Left renal pelvis (tissue), 4 donors: ENCODE measurements at places on chromosomes 5 and 9. TPM values are rescaled to one million over a fixed set of nuclear protein-coding genes. Genes with fewer than 3 reads are reported as not detected.

GRCh38 chr5:126354858-126355731, 68.1 kb upstream of the GRAMD2B start:
- DNase-seq, result no peak

The ENTPD8 gene
- polyA plus RNA-seq, result 0.24 TPM

The OR2S2 gene
- not detected for polyA plus RNA-seq

GRCh38 chr5:7659420-7659819, 191.5 kb downstream of the CFAP90 start:
- DNase-seq, result no peak

DNA sequence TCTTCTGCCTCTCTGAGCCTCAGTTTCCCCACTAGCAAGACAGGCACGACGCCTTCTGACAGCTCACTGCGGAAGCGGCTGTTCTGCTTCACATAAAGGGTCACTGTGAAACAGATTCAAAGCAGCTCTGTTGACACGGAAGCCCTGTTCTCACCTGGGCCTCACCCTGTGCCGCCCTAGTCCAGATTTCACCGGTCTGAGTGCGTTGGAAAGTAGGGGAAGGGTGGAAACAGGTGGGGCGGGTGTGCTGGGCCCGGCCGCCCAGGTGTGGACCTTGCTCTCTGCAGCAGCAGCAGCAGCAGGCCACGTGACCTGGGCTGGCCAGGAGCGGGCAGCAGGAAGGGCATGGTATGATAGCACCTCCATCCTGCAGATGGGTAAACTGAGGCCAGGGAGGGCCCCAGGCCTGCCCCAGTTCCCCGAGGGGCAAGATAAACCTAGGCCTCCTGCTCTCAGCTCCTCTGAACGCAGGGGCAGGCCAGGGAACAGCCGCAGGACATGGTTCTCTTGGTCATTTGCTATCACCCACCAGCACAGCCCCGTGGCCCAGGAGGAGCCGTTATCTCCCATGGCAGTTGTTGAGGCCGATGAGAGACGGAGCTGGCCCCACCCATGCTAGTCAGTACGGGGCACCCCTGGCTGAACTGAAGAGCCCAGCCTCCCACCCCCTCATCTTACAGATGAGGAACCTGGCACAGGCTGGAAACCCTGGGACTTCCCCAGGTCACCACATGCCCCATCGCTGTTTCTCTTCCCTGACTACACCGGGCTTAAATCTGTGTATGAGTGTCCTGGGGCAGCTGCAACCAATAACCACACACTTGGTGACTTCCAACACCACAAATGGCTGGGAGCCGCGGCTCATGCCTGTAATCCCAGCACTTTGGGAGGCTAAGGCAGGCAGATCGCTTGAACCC, 12.1 kb downstream of the PTGES2 start:
- no peak for DNase-seq

- no peak for DNase-seq
Measured at GRCh38 chr5:168961681-168962080, 339.3 kb downstream of the SLIT3 start.

DNA sequence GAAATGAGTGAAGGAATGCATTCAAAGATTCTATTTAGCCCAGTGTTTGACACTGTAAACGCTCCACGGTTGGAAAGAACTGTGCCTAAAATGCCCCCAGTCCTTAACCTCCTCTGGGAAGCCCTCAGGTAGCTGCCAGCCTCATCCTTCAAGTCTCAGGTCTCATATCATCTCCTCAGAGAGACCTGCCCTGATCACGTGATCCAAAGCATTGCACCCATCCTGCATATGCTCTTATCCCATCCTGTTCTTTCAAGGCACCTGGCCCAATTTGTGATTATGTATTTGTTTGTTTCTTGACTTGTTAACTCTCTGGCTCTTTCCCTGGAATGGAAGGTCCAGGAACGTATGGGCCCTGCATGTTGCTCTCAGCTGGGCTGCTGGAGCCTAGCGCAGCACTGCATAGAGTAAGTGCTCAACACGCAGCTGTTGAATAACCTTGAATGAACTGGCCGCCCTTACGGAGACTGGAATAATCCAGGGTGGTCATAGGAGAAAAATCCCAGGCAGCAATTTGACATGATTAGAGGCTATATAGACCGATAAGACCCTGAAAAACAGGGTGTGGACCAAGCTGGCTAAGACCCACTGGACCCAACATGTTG, 8.7 kb downstream of the C1QTNF2 start:
- DNase-seq, result no peak

DNA sequence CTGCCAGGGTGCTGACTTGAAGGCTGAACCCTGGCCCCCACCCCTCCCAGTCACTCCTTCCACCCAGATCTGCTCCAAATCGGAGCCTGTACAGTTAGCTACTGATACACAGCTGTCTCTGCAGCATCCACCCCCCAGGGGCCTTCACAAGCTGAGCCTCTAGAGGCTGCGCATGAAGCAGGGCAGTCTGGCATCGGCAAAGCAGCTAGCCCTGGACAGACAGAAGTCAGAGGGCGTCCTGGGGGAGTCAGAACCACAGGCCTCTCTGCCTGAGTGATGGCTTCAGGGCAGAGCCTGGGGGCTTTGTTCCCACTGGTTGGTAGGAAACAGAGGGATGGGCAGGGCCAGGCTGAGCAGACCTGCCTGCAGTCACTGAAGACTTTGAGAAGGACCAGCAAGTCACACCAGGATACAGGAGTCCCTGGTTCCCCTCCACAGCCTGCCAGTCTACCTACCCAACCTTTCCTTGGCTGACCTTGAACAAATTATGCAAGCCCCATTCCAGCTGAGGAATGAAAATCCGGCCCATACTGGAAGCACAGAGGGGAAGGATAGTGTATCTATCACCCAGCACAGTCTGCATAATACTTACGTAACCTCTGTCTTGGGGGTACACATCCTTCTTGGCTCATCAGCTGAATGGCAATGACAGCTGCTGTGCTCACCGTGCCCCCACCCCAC, 8.8 kb downstream of the VDAC1 start:
- no peak for DNase-seq

- DNase-seq, result no peak
Measured at GRCh38 chr5:34564710-34565235, 91.4 kb upstream of the RAI14 start.

GRCh38 chr9:4055032-4055431, 244.8 kb downstream of the GLIS3 start:
- no peak for DNase-seq

The PCAT7 gene
- polyA plus RNA-seq, result 0.37 TPM

DNA sequence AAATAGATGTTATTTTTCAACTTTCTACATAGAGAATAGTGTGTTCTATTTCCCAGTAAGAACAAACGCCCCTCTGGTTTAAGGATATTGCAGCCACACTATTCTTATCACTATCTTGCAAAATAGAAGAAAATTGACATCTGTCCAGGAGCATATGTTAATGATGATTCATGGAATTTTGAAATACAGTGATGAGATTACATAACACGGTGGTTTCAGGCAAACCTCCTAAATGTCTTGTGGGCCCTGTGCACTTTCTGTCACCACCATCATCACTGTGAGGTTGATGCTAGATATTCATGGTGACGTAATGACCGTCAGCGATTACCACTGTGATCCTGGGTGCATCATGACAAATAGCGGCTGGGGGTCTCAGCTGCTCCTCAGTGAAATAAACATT, 48.1 kb downstream of the CFAP90 start:
- no peak for DNase-seq

GRCh38 chr5:95284572-95285408, at the start of gene MCTP1:
MCTP1 (minus strand) TSS chr5:95285094.
- DNase-seq, result no peak

GRCh38 chr5:67164856-67165525, 31.6 kb downstream of the CD180 start:
- no peak for DNase-seq

The PDLIM4 gene
- polyA plus RNA-seq, result 14.5 TPM

DNA sequence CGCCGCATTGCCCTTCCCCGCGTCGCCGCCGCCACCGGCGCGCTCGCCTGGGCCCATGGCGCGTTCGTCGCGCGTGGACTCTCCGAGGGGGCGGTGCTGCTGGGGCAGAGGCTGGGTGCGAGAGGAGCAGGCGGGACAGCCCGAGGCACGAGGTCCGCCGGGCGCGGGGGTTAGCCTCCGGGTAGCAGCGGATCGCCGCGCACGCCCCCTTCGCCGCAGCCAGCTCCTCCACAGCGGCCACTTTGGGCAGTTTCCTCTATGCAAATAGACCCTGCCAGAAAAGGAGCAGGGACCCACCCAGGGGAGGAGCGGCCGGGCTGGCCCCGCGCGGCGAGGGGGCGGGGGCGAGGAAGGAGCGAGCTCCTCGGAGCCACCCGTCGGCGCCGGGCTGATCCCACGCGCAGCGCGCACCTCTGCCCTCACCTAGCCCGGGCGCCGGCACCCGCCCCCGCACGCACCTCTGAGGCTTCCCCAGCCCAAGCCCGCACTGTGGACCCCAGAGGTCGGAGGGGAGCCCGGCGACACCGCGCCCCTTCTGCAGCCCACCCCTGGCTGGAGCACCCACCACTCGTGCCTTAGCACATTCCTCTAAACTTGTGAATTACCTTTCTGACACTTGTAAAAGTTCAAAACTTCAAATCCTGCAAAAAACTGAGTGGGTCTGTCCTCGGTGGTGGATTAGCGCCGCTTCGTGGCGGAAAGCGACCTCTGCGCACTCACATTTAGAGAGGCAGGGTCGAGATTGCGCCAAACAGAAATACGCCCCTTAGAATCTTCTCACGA, at the start of gene COL23A1:
Gene COL23A1 (minus strand): TSS at position 253 of the 783 bp plus-strand sequence.
- DNase-seq, result no peak

The ORM2 gene
- not detected for polyA plus RNA-seq

The SELENOP gene
- 637 TPM for polyA plus RNA-seq

The TLR4 gene
- 15.8 TPM for polyA plus RNA-seq

DNA sequence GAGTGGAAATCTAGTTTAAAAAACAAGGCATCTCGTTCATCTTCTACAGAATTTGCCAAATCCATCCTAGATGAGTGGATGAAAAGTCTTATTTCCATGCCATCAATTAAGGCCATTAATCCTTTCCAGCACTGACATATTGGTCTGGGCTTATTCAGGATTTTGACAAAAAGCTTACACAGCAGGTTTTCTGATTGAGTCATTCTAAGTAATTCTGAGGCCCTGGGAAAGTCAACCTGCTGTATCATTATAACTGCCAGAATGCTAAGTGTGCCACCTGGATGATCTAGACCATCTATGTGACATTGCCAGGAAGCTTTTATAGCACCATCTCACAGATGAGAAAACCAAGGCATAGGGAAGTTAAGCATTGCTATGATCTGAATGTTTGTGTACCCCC, 132.1 kb upstream of the MAP3K1 start:
- DNase-seq, result no peak

GRCh38 chr9:22992780-22993179, 546.2 kb downstream of the DMRTA1 start:
- DNase-seq, result no peak

The QRFP gene
- 0.61 TPM for polyA plus RNA-seq

- no peak for DNase-seq
Measured at GRCh38 chr9:135001526-135001925, 83.8 kb upstream of the FCN1 start.

The CER1 gene
- polyA plus RNA-seq, result 0.44 TPM

DNA sequence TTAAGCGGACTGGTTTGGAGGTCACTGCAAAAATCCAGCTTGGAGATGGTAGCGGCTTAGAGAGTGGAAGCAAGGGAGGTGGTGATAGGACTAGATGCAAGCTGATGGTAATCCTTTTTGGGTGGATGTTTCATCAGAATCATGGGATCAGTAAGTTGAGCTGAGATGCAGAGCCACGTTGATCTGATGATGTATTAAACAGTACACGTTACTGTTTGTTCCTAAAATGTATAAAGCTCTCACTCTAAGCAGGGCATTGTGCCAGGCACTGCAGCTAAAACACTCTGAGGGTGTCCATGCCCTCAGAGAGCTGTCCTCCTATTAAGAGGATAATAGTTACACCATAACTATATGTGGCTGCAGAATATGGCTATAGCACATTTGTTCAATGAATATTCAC, 93.1 kb downstream of the JAKMIP2 start:
- no peak for DNase-seq
